ENCODE measurements at places on chromosomes 3 and 15.

DNA sequence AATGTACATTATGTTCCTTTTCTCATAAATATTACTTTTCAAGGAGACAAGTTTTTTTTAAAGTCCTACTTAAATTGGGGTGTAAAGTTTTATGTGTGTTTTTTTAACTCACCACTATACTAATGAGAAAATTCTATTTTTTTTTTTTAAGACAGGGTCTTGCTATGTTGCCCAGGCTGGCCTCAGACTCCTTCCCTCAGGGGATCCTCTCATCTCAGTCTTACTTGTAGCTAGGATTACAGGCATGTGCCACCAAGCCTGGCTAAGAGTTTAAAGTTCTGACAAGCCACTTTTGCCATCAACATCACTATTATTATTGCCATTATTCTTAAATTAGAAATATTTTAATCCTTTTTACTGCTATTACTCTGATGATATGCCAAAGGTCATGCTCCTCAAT lies 7.7 kb downstream of the TSPAN3 start:
- DNase-seq = no peak

DNA sequence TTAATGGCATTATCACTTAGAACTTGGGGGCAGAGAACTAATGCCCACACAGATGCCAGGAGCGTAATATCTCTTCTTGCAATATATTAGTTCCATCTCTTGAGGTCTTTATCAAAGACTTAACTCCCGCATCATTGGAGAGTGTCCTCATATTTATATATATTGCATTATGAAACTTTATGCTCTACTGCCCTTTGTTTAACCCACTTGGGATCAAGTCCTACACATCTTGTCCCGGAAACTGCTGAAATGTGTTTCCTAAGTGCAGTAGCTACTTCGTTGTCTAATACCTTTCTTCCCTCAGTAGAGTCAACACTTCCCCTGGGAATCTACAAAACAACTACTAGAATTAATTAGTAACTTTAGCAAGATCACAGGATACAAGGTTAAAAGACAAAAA lies 1029.2 kb downstream of the OTOL1 start:
- no peak for DNase-seq

GRCh38 chr3:72615776-72616175 lies 232.5 kb downstream of the SHQ1 start:
- DNase-seq = no peak

GRCh38 chr3:127456471-127457093 lies 134.0 kb downstream of the TPRA1 start:
- no peak for DNase-seq

- no peak for DNase-seq
These were observed 117.0 kb downstream of the FOXP1 start for GRCh38 chr3:71466483-71466882.

GRCh38 chr3:153757839-153758238 lies 363.4 kb upstream of the ARHGEF26 start:
- no peak for DNase-seq

- DNase-seq = no peak
These were observed 85.9 kb downstream of the AQR start for GRCh38 chr15:34883633-34884032.

GRCh38 chr3:112293368-112294321 lies at the start of gene SLC9C1:
Gene SLC9C1 (minus strand): TSS chr3:112294216. CDS start chr3:112286791, 7,425 bp downstream.
- peak; percentile 41 for DNase-seq

GRCh38 chr15:71390096-71390495 lies 274.8 kb downstream of the THSD4 start:
- DNase-seq = no peak

- no peak for DNase-seq
These were observed 126.7 kb downstream of the TUSC7 start for GRCh38 chr3:116836286-116836685.

DNA sequence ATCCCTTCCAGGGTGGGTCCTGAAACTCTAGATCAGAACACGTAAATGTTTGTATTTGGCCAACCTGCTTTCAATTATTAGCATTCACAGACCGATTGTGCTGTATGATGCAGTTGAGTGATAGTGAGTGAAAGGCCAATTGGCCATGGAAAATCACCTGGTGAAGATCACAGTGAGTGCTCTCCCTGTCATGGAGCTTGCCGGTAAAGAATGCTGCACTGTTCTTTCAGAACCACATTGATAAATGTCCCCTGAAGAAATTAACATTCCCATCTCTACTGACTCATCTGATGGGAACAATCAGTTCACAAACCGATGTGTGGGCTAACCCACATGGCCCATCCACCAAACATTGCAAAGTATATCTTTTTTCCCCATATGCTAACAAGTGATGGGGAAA lies 324.8 kb upstream of the TBL1XR1 start:
- no peak for DNase-seq

- no peak for DNase-seq
These were observed 7.5 kb upstream of the FAM107A start for GRCh38 chr3:58584690-58585004.

- DNase-seq = no peak
These were observed 28.3 kb downstream of the ALS2CL start for GRCh38 chr3:46664971-46665762.

GRCh38 chr3:8780279-8780678 lies 10.9 kb upstream of the OXTR start:
- DNase-seq = no peak

DNA sequence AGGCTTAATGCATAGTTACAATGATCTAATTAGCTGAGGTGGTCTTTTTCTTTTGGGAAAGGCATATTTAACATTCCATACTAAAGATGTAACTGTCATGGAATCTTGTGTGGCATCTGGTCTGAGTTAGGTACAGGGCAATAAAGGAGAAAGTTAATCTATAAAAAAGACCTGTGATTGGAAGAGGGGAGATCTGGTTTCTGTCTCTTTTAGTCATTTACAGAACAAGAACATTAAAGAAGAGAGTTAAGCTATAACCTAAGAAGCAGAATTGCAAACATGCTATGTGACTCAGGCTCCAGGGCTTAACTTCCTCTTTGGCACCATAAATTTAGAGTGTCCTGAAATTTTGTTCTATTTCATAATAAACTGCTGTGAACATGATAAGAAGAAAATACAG lies 47.2 kb upstream of the MME start:
- no peak for DNase-seq

DNA sequence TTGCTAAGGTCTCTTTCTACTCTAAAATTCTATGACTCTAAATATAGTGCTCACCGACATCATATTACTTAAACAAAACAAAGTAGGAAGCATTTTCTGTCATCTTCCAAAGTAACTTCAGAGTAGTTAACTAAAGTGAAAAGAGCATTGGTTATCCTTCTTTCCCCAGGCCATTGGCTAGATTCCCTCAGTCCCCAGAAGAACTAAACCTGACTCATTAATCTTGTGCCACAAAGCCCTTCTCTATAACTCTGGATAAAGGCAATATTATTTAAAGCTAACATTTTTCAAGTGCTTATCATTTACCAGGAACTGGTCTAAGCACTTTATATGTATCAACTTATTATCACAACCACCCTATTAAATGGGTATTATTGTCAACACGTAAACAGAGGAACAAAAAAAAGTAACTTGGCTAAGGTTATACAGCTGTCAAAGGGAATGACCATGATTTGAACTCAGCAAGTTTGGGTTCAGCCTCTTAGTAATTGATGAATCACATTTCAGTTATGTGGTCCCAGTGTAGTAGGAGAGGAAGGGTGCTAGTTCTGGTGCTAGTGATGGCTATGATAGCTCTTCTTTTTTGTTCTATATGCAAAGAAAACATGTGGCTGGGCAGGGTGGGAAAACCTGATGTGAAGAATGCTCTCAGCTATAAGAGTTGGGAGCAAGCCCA lies 304.9 kb downstream of the FGF12 start:
- no peak for DNase-seq

DNA sequence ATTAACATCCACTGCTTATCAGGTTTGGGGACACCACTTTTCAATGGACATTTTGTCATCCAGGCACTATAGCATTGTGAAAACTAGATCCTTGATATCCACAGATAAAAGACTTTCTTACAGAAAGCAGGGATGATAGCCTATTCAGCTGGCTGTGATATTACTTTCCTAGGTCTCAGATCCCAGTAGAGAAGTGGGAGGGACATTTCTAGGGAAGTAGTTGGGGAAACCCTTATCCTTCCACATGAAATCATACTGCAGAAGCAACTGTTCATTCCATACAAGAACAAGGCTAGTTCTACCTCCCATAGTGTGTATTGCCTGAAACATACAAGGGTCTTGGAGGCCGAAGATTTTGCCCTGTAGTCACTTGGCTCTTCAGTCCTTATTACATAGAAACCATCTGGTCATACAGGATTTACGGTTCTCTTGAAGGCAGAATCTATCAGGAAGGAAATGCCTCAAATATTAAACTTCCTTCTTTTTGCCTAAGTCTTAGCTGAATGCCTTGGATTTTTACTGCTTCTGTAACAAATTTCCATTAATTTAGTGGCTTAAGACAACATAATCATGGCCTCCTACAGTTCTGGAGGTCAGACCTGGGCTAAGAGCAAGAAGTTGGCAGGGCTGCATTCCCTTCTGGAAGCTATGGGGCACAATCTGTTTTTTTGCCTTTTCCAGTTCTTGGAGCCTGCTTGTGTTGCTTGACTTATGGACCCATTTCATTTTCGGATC lies 119.4 kb downstream of the ECT2 start:
- DNase-seq = no peak

GRCh38 chr3:177093966-177094365 lies 103.3 kb downstream of the TBL1XR1 start:
- no peak for DNase-seq

- DNase-seq = no peak
These were observed 11.5 kb downstream of the CHSY1 start for GRCh38 chr15:101240358-101240757.

GRCh38 chr3:149080011-149080698 lies 6.2 kb downstream of the HLTF start:
- DNase-seq = no peak

DNA sequence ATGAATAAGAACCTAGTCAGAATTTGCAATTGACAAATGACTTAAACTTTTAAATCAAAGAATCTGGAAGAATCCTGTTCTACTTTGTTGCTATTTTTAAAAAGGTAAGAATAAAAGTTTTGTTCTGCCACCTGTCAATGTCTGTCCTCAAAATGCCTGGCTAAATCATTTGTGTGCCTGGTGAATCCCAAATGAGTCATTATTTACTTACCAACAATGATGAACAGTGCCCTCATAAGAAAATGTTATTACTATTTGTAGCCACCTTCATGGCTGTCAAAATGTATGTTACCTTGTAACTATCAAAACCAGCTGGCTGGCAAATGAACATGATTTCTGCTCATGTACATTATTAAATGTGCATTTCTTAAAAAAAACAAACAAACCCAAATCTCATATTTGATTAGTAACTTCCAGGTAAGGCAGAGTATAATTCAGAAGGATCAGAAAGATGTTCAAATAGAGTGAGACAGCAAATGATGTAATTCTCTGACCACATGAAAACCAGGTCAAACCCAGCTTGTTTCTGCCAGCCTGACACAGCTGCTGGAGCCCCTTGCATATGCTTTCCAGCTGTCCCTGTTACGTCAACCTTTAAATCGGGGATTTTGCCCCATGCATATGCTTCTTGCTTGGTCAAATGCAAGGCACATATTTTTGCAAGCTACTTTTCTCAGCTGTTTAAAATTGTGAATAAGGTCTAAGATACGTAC lies 137.9 kb downstream of the SSR3 start:
- no peak for DNase-seq

GRCh38 chr3:143092191-143092590 lies 27.4 kb upstream of the CHST2 start:
- no peak for DNase-seq

DNA sequence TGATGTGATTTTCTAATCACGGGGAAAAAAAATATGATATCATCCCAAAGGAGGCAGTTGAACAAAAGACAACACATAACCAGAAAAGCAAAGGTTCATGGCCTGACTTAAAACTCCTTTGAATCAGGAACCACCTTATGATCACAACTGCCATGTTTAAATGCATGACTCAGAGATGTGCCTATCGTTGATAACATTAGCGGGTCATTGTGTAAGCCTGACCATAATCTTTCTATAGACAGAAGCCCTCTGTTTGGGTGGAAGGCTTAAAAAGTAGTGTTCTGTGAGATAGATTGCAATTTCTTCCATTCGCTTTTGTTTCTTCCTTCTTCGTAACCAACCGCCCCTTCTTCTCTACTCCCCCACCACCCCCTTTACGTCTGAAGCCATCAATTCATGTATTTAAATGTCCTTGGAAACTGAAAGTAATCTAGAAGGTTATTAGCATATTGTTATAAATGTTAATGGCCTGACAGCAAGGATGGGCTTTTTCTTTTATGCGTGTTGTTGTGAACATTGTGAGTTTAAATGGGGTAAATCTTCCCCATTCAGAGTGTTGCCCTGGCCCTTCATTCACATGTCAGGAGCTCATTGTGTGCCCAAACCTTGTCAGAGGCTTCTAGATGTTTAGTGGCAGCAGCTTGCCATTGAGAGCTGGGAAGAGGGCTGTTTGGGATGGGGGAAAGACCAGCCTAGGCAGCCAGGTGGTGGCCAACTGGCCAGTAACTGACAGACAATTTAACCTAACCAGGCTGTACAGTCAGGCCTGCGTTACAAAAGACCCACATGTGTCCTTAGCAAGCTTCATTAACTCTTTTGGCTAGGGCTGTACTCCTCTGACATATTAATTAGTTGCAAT lies 64.5 kb downstream of the EPHA3 start:
- no peak for DNase-seq

DNA sequence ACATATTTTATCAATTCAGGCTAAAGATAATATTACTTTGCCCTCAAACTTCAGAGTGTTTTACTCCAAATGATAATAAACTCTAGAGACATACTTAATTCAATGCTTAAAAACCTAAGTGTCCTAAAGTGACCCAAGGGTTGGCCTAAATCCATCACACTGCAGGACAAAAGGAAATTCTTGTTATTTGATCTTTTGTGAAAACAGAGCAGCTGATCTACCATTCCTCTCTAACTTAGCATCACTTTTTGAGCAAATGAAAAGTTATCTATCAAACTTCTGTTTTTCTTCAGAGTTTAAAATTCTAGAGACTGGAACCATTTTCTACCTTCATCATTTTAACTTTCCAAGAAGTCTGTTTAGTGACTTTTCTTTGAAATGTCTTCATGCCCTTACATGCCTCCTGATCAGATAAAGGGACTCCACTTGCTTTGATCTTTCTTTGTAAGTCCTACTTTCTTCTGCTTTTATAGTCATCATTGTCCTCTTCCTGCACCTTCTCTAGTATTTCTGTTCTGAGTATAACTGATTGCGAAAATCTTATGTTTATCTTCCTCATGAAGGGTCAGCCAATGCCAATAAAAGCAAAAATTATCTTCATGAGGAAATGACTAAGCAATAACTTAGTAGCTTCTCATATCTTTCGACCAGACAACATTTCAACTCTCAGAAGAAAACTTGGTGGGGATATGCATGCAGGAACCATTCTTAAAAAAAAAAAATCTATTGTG lies 378.7 kb upstream of the TGFBR2 start:
- DNase-seq = no peak

- DNase-seq = no peak
These were observed 142.9 kb downstream of the LRRK1 start for GRCh38 chr15:101062063-101062462.
